ENCODE measurements at places on chromosomes 5 and 9.

GRCh38 chr9:117359910-117360309 lies 54.9 kb downstream of the ASTN2 start:
- DNase-seq, result no peak

DNA sequence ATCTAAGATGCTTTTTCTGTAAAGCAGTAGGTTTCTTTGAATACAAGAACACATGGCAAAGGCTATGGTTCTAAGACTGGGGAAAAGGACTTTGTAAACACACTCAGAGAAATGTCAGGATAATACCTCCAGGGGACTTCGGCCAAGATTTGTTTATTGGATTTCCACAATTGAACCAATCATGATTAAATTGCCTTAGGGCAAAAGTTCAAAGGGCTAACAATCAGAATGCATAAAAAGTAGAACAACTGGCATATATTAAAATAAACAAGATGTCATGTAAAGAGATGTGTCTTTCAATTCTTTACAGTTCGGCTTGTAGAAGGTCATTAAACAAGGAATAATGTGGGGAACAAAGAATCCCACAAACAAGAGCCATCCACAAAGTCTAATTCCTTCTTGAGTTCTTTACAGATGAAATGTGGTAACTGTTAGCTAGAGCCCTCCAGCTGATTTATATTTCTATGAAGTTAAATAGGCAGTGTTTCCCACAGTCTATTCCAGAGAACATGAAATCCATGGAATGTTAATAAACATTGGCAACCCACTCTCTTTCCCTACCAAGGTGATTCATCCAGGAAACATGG lies 565.5 kb downstream of the ZNF608 start:
- no peak for DNase-seq

GRCh38 chr5:74365723-74366122 lies 274.8 kb downstream of the ENC1 start:
- no peak for DNase-seq

- no peak for DNase-seq
These were observed 623.3 kb downstream of the RAB3C start for GRCh38 chr5:59206132-59206581.

DNA sequence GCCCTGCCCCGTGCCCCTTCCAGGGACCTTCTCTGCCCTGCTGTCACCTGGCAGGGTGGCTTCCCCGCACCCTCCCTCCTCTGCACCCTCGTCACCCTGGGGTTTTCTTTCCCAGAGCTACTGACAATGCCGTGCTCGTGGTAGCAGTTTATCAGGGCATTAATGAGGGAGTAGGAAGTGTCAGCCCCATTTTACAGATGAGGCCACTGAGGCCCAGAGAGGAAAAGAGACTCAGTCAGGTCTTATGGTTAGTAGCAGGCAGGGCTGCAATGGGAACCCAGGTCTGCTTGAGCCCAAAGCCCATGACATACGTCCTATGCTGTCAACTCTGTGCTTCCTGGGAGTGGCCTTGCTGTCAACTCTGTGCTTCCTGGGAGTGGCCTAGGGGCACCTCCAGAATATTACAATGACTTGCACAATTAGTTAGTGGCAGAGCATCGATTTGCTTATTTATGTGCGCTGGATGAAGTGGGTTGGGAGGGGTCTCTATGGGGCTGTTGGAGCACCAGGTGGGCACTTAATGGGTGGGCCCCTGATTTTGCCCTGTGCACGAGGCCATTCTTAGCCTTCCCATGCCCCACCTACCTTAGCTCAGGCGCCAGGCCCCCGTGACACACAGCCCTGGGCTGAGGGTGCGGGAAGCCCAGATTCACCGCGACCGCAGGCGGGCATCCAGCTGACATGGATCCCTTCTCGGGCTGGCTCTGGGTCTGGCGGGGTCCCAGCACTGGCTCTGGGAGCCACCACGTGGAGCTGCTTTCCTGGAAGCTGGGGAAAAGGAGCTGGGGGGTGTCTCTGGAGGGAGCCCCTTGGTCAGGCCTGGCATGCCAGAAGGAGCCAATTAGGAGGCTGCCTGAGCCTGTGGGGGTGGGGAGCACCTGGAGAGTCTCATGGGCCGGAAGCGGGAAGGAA lies 82.0 kb upstream of the ORM1 start:
- DNase-seq, result no peak

- DNase-seq, result peak; percentile 28
These were observed 110.8 kb downstream of the LHFPL2 start for GRCh38 chr5:78537821-78538220.

DNA sequence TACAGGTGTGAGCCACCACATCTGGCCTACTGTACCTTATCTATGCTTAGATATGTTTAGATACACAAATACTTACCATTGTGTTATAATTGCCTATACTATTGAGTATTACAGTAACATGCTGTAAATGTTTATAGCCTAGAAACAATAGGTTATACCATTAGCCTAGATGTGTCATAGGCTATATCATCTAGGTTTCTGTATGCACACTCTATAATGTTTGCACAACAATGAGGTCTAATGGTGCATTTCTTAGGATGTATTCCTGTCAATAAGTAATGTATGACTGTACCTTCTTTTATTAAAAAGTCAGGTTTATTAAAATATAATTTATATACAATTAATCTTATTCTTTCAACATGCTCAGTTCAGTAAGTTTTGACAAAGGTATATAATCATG lies 683.1 kb downstream of the LRRC70 start:
- no peak for DNase-seq

- DNase-seq, result peak; percentile 17
These were observed 21.3 kb downstream of the TRMO start for GRCh38 chr9:97900738-97901565.

- DNase-seq, result no peak
These were observed 16.4 kb downstream of the ERGIC1 start for GRCh38 chr5:172850454-172850797.

DNA sequence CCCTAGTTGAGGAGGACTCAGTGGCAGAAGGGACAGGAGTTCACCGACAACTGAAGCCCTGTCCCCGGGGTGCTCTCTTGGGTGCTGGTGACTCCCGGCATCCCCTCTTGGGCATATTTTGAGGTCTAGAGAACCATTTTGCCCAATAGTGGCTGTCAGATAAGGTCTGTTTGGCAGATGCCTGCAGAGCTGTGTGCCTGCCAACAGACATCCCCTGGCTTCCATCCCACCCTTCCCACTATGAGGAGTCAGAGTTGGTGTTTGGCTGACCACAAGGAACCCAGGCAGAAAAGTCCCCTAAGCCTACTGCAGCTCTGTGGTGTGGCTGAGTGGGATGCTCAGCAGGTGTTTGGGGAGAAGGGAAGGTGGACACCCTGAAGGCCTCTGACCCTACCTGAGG lies 207.0 kb downstream of the AUH start:
- DNase-seq, result no peak

DNA sequence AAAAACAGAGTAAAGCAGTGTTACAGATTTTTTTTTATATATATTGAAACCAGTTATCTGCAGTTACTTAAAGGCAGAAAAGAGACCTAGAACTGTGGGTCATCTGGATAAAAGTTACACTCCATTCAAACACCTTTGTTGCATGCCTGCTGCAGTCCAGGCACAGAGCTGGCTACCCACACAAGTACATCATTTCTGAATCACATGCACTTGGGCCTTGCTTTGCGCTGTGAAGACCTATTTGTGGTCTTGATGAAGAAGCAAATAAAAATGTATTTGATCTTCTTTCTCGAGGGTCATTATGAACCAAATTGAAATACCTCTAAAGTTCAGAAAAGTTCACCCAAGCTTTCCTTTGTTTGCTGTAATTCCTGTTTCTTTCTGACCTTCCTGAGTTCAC lies 503.0 kb upstream of the ZNF608 start:
- DNase-seq, result no peak

DNA sequence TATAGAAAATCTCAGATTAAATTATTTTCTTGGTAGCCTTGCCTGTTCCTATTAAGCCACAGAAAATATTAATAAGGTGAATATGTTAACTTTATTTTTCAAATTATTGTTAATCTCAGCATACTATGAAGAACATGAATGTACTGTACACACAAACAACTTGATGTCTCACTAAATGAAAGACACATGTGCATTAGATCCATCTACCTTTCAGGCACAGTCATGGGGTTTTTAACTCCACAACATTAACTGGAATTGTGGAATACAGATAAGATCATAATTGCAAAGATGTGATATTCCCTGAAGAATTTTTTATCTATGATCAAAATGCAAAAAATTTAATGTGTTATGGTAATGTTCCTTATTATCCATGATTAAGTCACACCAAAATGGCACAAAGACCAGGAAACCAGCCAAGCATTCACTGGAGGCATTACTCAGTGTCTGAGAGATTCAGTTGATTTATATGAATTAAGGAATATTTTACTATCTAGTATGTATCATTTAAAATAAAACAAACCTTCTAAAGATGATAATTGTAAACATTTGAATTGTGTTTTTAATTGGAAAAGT lies 150.0 kb upstream of the VCAN start:
- no peak for DNase-seq

DNA sequence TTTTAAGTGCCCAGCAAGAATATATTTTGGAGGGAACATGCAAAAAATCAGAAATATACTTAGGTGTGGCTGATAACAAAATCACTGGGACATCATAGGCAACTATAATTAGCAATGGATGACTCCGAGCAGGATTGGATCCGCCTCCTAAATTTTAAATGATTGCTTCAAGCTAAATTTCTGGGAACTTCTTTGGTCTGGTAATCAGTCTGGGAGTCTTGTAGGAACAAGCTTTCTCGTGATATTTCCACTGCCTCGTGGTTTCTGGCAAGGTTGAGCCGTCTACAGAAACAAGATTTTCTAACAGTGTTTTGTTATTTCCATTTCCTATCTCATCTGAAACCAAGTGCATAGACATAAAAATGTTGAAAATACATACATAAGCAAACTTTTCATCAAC lies 232.6 kb downstream of the BNC2 start:
- DNase-seq, result no peak

DNA sequence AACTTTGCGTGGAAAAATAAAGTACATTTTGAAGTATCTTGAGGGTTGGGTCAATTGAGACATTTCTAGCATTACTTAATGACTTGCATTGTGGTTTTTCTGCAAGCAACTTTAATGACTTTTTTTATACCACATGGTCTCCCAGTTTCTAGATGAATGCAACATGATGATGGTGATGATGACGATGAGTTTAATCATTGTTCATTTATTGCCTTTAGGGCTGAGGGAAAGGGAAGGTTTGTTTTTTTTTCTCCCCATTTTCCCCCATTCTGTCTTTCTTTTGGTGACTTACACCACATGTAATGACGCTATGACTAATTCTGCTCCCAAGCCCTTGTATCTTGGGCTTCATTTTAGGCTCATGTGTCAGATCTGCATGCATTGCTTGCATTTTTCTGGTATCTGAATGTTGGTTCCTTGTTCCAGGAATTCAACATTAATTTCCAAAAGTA lies 57.7 kb upstream of the NXNL2 start:
- no peak for DNase-seq

GRCh38 chr5:159459951-159460538 lies 129.8 kb upstream of the IL12B start:
- no peak for DNase-seq

DNA sequence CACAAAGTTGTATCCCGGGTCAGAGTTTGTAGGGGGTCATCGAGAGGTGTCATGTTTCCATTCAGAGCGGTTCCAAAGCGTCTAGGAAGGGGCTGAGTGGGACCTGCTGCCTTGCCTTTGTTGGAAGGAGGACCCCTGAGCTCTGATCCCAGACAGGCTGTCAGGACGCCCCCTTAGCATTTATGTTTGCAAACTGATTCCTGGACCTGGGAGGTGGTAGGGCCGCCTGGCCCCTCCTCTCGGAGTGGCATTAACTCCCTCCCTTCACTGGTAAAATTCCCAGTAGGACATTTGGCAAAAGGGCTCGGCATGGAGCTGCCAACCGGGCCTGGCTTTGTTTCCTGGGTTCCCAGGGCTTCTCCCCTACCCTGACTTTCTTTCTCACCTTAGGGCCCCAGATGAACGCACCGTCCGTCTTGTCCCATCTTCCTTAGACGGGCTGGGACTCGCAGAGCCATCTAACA lies 2.5 kb downstream of the JADE2 start:
- no peak for DNase-seq

- DNase-seq, result no peak
These were observed 1.0 kb upstream of the TPM2 start for GRCh38 chr9:35690614-35691333.

GRCh38 chr5:38598994-38599617 lies 42.7 kb upstream of the LIFR start:
- DNase-seq, result no peak

GRCh38 chr9:15142878-15143534 lies 164.0 kb downstream of the TTC39B start:
- DNase-seq, result peak; percentile 30

DNA sequence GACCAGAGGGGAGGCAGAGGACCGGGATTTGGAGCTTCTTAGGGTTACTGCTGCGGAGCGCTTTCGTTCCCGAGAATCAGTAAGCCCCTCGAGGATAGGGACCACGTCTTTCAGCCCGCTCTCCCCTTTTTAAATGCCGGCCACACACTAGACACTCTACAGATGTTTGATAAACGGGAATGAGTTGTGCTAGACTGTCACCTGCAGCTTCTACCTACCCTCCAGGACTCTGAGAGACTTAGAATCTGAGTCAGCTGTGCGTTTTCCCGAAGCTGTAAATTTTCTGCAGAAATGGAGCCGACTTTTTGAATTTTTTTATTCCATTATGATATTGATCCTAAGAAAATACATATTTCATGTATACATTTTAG lies 670 bp downstream of the CCDC171 start:
- no peak for DNase-seq

DNA sequence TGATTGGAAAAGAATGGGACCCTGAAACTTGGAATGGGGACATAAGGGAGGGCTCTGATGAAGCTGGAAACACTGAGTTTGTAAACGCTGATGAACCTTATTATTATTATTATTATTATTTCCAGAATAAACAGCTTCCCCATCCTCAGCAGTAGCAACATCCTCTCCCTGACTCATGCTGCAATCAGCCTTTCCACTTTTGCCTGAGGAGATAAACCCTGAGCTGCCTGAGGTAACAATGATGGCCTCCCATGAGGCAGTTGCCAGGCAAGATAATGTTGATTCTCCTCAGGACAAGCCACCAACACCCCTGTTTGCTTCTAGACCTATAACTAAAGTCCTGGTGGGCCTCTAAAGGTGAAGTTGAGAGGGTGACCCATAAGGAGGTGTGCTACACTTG lies 139.2 kb upstream of the ATP10B start:
- DNase-seq, result no peak

GRCh38 chr5:144139586-144139985 lies 30.9 kb downstream of the YIPF5 start:
- no peak for DNase-seq

GRCh38 chr9:129427149-129427548 lies 193.8 kb downstream of the C9orf50 start:
- no peak for DNase-seq

DNA sequence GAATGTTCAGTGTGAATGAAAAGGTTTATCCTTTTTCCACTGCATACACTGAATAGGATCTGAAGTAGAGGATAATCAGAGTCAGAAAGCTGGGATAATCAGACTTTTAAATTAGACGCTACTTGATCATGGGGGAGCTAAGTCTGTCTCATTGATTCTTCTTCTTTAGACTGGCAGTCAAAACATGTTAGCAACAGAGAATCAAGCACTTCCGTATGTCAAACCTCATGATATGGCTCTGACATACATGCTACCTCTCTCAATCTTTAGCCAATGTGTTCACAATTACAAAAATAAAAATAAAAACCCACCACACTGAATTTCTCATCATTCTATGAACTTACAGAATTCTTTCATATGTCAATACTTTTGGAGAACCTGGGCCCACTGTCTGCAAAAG lies 19.0 kb upstream of the OR13F1 start:
- DNase-seq, result no peak
